ENCODE measurements at places on chromosomes 12 and 14. TPM values are rescaled to one million over a fixed set of nuclear protein-coding genes. Genes with fewer than 3 reads are reported as not detected.

The PTPN21 gene
- 16.1 TPM for total RNA-seq

The DHRS2 gene
- total RNA-seq, result 1.2 TPM

The TAS2R42 gene
- total RNA-seq, result not detected

DNA sequence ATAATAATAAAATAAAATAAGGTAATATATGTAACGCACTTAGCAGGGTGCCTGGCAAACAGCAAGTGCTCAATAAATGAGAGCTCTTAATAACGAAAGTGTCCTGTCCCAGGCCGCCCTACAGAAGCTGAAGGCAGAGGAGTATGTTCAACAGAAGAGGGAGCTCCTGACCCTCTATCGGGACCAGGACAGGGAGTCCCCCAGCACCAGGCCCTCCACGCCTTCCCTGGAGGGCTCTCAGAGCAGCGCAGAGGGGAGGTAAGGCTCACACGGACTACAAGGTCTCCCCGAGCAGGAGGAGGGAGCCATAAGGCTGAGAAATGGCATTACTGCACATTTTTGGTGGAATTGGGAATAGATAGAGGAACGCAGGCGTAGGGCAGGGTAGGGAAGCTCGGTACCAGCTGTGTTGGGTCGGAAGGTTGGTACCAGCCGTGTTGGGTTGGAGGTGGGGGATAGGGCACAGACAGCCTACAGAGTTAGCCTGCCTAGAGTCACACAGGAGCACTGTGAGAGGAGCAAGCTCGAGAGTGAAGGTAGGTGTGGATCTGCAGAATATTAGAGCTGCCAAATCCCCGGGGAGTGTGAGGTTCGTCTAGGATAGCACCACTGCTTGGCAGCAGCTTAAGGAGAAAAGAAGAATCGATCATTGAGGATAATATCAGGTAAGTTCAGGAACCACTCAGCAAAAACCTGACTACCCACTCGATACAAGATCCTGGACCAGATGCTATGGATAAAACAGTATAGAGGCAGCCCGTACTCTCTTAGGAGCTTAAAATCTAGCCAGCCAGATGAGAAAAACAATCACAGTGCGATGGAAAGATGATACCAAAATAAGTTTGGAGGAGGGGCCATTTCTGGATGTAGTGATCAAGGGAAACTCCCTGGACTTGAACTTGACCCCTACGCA, 15.3 kb downstream of the TNFRSF1A start:
- no peak for DNase-seq

- no peak for DNase-seq
Observed at GRCh38 chr12:96501908-96502307, 12.5 kb downstream of the CFAP54 start.

- no peak for DNase-seq
Observed at GRCh38 chr12:9390761-9391160, 182.6 kb upstream of the PZP start.

GRCh38 chr12:49866859-49867569, 24.1 kb upstream of the BCDIN3D start:
- peak; percentile 44 for DNase-seq

- no peak for DNase-seq
Observed at GRCh38 chr12:57759360-57759980, 4.6 kb downstream of the MARCHF9 start.
